ENCODE measurements at places on chromosomes 11 and 22.

- ATAC-seq: no peak
Observed at GRCh38 chr11:30938810-30939209, 352.7 kb upstream of the MPPED2 start.

- no peak for ATAC-seq
Observed at GRCh38 chr11:110774138-110775014, 62.1 kb upstream of the ARHGAP20 start.

DNA sequence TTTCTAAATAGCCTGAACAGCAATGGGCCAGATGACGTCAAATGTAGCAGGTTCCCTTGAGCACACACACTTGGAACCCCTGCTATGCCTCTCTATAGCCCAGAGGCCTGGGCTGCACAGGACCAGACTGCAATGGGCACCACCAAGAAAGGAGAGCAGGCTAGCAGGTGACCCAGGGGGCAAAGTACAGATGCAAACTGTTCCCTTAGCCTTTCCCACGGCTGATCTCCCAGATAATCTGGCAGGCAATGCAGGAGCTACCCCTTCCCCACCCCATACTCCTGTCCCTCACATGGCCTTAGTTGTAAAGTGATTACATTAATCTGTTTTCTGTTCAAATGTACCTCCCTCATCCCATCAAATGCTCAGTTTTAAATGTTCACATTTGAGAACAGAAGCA lies 41.3 kb downstream of the SMCO4 start:
- no peak for ATAC-seq

DNA sequence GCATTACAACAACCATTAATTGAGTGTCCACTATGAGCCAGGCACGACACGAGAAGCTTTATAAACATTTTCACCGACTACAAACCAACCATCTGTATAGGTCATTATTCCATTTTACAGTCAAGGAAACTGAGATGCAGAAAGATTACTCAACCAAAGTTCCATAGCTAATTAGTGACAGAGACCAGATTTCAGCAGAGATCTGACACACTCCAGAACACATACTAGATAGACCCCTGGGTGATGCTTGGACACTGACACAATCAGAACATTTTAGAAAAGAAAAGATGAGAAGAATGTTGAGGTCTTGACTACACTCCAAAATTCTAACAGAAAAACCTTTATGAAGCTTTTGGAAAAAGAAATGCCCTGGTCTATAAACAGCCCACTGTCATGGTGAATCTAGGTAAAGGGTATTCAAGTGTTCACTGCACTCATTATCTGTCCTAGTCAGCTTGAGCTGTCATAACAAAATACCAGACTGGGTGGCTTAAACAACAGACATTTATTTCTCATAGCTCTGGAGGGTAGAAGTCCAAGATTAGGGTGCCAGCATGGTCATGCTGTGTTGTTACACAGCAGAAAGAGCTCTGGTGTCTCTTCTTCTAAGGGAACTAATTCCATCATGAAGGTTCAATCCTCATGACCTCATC lies 89.0 kb downstream of the RELT start:
- ATAC-seq: no peak

DNA sequence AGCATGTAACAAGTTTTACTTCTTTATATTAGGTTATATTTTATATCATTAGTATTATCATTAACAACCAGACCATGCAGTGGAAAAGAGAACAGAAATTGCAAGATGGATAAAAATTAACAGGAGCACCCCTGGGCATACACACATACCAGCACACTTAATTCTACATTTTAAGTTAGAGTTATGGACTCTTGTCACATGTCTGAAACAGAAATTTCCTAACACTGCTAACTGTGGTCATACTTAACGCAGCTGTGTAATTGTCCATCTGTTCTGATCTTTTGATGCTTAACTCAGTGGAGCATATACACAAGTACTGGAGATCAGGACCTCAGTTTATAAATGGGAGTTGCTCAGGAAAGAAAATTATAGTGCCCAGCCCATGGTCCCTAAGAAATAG lies 358 bp downstream of the OR52H1 start:
- ATAC-seq: no peak

DNA sequence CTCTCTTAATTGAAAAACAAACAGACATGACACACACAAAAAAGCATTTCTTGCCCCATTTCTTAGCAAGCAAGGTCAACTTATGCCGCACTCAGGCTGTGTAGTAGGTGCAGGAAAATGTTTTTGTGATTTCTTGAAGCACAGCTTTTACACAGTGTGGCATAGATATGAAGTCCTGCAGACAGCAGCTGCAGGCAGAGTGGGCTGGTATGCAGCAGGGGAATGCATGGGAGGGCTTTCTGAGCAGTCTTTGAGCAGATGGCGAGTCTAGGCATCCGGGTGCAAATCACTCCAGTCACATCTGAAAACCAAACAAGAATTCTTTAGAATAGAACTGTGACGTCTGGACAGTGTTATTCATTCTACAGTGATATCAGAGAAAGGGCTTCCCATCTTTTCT lies 87.5 kb downstream of the BLID start:
- no peak for ATAC-seq

DNA sequence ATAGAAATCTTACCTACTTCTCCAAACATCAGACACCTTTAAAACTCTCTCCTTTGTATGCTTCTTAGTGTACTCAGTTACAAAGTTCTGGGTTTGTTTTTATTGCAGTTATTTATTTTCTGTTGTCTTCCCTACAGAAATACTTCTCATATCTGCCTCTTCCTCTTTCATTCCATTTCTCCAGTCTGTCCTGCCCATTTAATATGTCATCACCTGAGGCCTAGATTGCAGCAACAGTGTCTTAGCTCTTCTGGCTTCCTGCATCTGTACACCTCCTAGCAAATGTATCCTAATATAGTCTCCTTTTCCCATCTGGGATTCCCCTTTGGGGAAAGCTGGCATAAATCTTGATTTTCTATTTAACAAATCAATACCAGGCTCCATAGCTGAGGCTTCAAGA lies 34.9 kb upstream of the PCF11 start:
- ATAC-seq: no peak

DNA sequence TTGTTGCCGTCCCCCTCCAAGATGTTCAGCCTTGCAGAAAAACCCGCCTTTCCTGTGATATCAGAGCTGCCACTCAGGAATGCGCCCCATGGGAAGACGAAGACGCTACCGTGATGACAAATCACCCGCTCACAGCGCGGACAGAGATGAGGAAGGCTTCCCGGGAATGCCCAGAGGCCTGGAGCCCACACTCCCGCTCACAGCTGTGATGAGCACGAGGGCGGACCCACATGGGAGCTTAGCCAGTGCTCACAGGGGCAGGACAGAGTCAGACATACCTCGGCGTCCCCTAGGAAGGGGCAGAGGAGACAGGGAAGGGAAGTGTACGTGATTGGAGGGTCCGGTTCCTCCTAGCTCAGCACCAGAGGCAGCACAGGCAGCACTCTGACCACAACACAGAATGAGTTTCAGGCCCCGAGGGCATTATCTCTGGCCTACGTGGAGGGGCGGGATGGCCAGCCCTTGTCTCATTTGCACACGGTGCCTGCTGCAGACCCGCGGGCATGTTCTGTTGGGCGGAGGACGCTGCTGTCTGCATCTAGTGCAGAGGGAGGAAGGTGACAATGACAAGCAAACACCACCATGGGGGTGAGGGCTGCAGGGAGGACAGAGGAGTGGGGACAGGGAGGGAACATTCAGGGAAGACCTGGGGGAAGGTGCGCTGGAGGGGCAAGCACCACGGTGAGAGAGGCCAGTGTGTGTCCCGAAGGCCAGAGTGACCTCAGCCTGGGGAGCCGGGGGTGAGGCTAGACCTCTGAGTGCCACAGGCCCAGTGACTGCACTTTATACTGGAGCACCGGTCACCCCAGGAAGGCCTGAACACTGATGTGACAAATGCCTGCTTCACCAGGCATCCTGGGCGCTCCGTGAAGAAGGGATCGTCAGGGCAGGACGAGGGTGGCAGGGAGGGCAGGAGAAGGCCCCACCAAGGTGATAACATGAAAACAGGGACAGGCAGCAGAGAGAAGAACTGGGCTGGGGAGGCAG lies 79.6 kb downstream of the CELSR1 start:
- peak; percentile 39 for ATAC-seq

GRCh38 chr11:3861683-3862082 lies 6.2 kb downstream of the STIM1 start:
- ATAC-seq: no peak

GRCh38 chr11:57937431-57937830 lies 86.2 kb upstream of the OR9Q1 start:
- no peak for ATAC-seq

Data from stimulated activated memory B cell treated with anti-CD40 and anti-IgM and Interleukin-4, amounts not matched to agents 10 μg/mL and 1 μg/mL and 100 μg/mL, for 72 hours (primary cell).